Renal pelvis (tissue), 12 donors: ENCODE measurements at places on chromosomes 7 and 10. TPM values are rescaled to one million over a fixed set of nuclear protein-coding genes. Genes with fewer than 3 reads are reported as not detected.

- DNase-seq, result no peak
Measured at GRCh38 chr10:5497948-5498730, 1.2 kb downstream of the CALML5 start.

DNA sequence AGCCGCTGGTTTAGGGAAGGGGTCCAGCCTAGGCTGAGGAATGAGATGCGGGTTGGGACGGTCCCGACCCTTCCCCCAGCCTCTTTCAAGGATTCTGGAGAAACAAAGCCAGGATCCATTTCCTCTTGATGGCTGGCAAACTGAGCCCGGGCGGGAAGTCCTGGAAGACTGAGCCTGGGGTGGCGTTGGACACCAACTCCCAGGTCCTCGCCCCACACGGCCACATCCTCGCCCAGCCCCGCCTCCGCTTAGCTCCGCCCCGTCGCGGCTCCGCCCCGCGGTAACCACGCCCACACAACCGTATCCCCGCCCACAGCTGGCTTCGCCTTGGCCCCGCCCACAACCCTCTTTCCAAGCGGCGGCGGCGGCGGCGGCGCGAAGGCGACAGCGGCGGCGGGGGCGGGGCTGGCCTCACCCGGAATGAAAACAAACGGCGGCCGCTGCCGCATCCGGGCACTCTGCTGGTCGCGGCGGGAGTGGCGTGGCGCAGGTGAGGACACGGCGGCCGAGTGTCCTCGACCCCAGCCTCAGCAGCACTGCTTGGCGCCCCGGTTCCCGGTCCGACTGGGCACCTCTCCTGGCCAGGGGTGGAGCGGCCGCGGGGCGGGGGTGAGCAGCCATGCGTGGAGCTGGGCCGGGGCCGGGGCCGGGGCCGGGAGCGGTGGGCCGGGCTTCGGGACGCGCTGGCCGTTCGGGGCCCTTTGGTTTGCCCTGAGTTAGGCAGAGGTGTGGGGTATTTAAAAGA is at the start of gene NUB1:
Gene NUB1 (plus strand): TSS at position 456 of the 745 bp plus-strand sequence. CDS start 3,538 bp downstream, outside the sequence.
- peak; percentile 83 for DNase-seq

- DNase-seq, result no peak
Measured at GRCh38 chr10:46318799-46319198, 32.0 kb downstream of the ANTXRL start.

- DNase-seq, result no peak
Measured at GRCh38 chr7:21334906-21335305, 93.0 kb upstream of the SP4 start.

- DNase-seq, result no peak
Measured at GRCh38 chr10:1509011-1509530, 228.3 kb downstream of the ADARB2 start.

The TMEM236 gene
- 0.24 TPM for polyA plus RNA-seq

The DOCK1 gene
- 61.5 TPM for polyA plus RNA-seq
